AG04450 (cell line): ENCODE measurements at places on chromosomes 7 and 10.
A peak's percentile ranks its signal among the peaks of the same experiment; 100 is the strongest.

DNA sequence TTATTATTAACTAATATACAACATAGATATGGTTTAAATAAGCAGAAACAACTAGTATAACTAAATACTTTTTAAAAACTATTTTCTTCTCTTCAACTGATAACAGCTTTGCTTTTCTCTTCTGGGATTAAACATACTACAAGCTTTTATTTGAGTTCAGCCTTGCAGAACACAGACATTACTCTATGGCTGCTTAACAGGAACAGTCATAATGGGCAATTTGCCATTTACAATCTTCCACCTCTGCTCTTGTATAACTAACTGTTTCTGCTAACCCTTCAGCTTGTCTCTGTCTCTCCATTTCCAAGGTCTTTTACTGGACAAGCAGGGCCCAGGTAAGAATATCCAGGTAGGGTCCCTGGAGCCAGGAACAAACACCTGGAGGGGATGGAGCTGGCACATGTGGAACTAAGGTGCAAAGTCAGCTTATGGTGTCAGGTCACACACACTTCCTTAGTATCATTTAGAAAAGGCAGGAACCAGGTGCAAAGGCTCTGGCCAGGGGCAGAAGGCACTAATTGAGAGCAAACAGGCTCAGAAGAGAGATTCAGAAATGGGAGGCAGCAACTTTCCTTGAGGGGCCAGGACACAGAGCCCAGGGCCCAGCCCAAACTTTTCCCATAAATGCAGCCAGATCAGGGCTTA is 93.1 kb downstream of the STRA8 start:
- DNase-seq, result peak; percentile 8

GRCh38 chr7:41885078-41885477 is 182.2 kb upstream of the INHBA start:
- DNase-seq, result no peak

DNA sequence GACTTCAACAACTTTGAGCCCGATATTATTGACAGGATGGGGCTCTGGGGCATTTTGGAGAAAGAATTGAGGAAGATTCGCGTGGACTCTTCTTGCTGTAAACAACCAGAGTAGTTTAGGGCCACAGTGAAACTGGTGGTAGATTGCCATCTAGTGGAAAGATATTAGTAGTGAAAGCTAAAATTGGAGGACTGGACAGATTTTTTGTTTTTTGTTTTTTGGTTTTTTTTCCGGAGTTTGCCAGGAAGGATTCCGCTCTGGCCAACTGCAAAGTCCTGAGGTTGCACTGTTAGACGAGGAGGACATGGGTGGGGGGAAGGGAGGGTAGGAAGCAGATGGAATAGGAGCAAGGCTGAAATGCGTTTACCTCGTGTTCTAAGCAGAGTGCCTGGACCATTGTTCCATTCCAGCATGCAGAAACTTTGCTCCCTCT is 11.7 kb downstream of the NOBOX start:
- DNase-seq, result peak; percentile 6

DNA sequence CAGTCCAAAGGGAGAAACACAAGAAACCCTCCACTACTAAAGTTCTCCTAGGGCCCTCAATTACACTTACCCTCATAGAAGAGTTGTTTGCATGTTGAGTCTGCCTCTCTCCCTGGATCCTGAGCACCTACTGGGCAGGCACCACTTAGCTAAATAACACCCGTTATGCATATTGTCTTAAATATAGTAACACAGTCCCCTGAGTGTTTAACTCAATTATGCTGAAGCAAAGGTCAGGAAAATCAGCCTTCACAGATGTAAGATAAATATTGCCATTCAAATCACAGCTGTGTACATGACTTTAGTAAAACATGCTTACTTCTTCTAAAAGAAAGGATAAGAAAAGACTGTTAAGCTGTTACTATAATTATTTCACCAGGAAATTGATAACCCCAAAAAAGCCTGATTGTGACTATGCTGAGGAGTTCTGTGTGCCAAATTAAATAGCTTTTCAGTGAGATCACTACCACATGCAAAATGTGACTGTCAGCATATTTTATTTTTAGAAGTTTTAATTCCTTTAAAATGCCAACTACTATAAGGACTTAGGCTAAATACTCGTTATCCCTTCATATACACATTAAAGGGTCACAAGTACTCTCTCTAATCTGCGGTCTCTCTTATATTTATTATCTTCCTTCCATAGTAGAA is 733.9 kb upstream of the PHF14 start:
- DNase-seq, result no peak

DNA sequence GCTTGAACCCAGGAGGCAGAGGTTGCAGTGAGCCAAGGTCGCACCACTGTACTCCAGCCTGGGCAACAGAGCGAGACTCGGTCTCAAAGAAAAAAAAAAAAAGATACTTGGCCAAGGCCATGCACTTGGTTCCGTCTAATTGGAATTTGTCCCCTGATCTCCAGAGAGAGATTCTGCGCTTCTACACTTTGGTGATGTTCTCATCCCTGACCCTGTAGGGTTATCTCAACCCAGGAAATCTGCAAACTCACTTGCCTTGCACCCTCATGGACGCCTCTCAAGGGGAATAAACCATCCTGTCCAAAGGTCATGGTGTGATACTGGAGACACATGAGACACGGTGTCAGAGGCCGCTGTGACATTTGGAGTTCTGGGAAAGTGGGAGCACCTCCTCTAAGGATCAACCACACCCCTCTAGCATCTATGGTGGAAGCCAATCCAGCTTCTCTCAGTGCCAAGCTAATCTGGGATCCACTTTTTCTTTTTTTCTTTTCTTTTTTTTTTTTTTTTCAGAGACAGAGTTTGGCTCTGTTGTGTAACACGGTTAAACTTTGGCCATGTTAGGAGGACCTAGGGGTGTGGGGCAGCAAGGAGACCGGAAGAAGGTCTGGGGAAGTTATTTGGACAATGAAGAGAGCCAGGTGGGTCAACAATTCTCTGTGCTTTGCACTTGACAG is 7.8 kb upstream of the POR start:
- DNase-seq, result no peak

- no peak for DNase-seq
Measured at GRCh38 chr7:155545348-155545747, 1.0 kb downstream of the CNPY1 start.

DNA sequence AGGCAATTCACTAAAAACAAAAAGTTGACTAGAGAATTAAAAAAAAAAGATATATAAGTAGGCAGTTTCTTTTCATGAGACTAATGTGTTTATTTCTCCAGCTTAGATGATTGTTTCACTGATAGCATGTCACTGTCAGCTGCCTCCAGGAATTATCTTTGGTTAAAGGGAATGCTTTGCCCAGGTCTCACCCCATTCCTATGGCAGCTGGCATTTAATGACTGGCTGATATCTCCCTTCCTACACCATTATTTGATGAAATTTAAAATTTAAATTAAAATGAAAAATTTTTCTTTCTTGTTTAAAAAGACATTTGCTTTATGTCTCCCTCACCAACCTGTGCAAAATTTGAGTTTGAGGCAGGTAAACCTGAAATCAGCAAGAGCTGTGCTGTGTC is 214.5 kb upstream of the PRSS1 start:
- no peak for DNase-seq

DNA sequence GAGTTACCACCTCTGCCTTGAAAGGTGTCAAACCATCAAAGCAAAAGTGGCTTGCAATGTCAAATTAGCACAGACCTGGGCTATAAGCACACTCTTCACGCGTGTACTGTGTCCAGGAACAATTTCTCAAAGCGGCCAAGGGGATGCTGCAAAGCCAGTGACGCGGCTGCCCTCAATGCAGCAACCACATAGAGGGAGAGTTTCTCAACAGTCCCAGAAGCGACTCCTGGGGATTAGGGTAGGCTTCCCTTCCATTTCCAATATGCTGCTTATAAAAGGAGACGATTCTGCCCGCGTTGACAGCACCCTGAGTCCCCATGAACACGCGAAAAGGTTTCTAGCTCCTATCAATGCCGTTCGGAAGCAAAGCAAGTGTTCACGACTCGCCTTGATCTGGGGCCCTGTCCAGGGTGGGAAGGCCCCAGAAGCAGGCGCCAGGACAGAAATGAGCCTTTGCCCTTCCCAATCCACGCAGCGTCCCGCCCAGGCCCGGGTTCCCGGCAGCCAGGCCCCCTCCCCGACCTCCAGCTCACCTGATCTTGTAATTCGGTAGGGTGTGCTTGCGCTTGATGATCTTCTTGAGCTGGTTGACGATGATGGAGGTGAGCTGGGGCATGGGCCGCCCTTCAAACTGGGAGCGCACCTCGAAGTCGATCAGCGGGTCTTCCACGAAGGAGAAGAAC is 1.3 kb downstream of the PDZD8 start:
- DNase-seq, result no peak

- DNase-seq, result no peak
Measured at GRCh38 chr7:309586-310228, 19.7 kb downstream of the FOXL3 start.

- DNase-seq, result no peak
Measured at GRCh38 chr7:46033592-46033991, 112.5 kb upstream of the IGFBP3 start.

- no peak for DNase-seq
Measured at GRCh38 chr7:25391961-25392587, 163.8 kb upstream of the NPVF start.

- no peak for DNase-seq
Measured at GRCh38 chr7:151481650-151482505, 37.8 kb downstream of the RHEB start.

DNA sequence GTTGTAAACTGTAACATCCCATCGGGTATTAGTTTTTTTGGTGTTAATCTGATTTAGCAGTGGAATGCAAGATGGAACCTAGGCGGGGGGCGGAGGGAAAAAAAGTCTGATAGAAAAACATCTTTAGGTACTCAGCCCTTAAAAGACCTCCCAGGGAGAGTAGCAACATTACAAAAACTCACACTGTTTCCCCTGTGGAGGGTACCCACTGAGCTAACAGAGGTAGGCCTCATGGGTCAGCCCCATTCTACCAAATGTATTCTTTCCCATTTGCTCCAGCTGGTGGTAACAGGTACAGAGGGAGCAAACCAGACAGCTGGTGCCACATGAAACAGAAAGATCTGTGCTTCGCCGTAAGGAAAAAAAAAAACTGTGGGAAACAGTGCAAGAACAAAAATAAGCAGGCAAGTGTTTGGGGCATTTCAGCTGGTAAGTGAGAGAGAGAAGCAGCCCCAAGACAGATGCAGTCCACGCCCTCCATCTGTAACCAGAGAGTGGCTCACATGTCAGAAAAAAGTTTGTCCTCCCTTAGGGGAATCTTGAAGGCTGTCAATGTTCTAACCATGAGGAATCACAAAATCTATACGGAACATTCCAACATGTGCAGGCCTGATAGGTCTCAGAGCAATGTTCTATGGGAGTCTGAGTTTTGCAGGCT is 65.3 kb downstream of the HOXA1 start:
- no peak for DNase-seq

GRCh38 chr10:3433131-3433530 is 260.5 kb upstream of the PITRM1 start:
- no peak for DNase-seq

GRCh38 chr7:94250987-94251386 is 143.7 kb upstream of the COL1A2 start:
- no peak for DNase-seq

DNA sequence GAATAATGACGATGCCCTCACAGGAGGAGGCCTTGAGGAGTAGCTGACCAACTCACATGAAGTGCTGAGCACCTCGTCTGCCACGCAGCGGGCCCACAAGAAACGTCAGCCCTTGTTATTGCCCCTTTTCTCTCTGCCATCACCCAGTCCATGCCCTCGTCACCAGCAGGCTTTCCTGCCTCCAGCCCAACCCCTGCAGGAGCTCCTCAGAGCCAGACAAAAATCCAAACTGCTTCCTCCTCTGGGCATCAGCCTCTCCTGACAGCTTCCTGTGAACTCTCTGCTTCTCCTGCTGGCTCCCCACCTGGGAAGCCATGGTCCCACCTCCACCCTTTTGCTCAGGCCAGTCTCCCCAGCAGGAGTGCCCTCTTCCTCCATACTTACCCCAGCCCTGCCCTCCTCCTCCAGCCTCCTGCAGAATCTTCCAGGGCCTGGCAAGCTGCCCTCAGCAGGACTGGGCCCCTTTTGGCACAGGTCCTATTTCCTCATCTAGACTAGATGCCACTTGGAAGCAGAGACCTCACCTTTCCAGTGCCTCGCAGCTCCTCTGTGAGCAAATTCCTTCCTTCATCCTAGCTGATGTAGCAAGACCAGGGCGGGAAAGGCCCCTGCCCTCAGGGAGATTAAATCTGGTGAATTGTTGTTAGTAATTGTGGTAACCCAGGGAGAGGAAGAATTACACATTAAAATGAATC is 115.1 kb downstream of the C10orf105 start:
- no peak for DNase-seq

DNA sequence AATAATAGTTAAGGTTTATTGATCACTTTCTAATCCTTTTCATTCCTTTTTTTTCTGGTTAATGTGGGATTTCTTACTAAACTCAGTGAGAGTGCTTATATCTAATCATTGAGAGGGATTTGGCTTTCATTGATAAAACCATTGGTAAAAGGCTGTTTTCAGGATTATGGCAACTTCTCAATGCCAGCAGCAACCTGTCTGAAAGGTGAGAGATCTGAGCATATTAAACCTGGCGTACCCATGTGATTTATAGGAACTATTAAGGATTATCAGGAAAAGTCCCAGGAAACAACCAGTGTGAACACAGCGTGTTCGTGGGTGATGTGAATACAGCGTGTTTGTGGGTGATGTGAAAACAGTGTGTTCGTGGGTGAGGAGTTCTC is 65.9 kb downstream of the PDIA4 start:
- no peak for DNase-seq

DNA sequence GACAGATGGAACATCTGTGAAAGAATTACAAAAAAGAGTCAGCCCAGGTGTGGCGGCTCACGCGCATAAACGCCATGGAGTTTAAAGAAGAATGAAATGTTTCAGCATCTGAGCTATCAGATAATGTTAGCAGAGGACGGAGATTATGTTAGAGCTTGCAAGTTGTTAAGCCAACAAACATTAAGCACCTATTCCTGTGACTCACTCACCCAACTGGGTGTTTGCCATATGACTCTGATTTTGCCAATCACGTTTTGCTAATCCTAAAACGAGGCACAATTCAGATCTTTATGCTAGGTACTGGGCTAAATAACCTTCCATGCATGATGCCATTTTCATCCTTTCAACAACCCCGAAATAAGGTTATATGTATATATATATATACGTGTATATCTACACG is 29.0 kb upstream of the CCNY start:
- DNase-seq, result no peak

GRCh38 chr7:18975689-18976280 is 141.7 kb downstream of the TWIST1 start:
- DNase-seq, result no peak

DNA sequence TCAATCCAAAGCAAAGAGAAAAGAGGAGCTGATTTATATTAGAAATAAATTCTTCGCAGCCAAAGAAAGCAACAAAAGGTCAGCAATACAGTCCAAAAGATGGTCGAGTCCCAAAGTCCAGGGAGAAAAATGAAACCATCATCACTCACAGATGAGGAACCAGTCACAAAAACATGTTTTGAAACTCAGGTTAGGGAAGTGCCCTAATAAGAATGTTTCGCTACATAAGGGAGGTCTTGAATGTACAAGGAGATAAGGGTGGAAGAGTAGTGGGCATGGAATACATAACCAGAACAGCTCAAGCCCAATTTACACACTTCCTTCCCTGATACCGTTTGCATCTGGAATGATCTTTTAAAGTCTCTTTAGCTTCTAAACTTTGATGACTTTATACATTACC is 53.6 kb downstream of the VPS41 start:
- no peak for DNase-seq

- DNase-seq, result no peak
Measured at GRCh38 chr7:103025341-103025740, 49.3 kb downstream of the FBXL13 start.
